ENCODE measurements at places on chromosomes 6 and 20.

DNA sequence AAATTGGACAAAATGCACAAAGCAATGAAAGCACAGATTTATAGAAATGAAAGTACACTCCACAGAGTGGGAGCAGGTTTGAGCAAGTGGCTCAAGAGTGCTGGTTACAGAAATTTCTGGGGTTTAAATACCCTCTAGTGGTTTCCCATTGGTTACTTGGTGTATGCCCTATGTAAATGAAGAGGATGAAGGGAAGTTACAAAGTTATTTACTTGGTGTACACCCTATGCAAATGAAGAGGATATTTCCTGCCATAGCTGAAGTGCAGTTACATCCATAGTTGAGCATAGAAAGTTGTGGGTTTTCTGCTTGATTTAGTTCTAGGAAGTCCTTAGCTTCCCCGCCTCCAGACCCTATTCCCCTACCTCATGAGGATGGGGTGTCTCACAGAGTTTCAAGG is 22.7 kb downstream of the BCAS1 start:
- no peak for DNase-seq

DNA sequence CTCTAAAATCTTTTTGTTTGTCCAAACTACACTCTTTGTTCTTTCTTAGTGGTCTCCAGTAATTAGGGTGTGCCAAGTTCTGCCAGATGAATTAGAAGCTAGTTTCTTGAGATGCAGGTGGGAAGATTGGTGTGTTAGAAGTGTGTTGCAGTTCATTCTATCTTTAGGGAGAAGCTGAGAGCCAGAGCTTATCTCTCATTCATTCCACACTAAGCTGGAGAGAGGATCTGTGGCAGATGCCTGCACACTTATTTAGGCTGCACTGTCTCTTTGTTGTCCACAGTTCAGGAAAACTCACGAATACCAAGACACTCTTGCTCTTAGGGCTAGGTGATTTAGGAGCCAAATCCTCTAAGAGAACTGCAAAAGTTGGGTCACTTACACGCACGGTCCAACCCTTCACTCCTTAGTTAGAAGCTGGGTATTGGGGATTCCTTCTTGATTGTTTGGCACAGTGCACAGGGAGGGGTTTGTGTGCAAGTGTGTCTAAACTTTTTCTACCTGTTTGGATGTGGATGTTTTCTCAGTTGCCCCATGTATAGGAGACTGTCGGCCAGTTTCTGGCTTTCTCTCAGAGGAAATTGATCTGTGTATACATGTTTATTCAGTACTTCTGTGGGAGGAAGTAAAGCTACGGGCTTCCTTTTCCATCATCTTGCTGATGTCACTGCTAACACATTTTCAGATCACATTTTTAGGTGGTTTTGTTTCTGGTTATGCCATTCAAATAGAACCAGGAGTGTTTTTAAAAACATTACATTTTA is 49.5 kb downstream of the SMAP1 start:
- DNase-seq: no peak

- peak; percentile 72 for DNase-seq
These were observed 36.5 kb downstream of the CDH26 start for GRCh38 chr20:59994697-59995122.

DNA sequence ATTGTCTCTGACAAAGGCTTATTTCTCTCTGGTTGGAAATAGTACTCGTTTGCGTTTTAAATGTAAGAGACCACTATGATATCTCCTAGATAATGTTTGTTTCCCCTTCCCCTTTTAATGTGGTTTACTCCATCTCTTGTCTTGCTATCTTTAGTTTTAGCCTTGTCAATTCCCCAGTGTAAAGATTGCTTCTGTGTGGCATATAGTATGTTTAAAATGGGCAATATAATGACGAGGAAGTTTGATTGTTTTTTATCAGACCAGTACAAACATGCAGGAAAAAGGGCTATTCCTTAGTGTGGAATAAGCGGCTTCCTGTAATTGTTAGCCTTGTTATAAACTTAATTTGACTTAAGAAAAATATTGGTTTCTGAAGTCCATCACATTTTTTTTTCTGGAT is 3.1 kb downstream of the QKI start:
- DNase-seq: no peak

DNA sequence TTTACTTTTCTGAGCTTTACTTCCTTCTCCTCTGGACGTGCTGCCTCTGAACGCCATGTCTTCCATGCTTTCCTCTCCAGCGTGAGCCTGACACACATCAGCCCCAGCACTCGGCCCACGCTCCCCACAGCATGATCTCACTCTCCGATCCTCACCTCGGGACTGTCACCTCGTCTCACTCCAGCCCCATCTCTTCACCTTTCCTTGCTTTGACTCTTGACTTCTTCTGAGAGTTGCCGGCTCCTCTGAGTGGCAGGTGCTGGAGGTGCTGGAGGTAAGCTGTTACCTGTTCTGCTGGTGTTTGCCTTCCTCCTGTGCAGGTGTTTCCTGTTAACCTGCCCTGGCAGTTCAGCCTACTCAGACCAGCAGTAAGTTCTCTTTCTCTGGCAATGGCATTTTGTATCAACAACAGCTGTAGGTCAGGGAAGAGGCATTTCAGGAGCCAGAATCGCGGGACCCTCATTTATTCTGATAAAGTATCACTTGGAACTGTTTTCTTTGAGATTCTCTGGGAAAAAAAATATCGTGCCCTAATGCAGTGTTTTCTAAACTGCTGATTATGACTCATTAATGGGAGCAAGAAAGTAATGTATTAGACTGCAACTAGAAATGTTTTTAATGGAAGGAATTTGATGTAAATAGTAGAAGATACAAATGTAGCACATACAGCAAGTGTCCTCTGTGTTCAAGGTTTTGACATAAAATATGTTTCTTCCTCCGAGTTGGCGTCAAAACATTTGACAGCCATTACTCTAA is 106.5 kb downstream of the ARID1B start:
- DNase-seq: peak; percentile 29

DNA sequence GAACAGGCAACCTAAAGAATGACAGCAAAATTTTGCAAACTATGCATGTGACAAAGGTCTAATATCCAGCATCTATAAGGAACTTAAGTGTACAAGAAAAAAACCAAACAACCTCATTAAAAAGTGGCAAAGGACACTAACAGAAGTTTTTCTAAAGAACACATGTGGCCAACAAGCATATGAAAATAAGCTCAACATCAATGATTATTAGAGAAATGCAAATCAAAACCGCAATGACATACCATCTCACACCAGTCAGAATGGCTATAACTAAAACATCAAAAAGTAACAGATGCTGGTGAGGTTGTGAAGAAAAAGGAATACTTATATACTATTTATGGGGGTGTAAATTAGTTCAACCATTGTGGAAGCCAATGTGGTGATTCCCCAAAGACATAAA is 5.5 kb downstream of the RFPL4B start:
- DNase-seq: no peak

DNA sequence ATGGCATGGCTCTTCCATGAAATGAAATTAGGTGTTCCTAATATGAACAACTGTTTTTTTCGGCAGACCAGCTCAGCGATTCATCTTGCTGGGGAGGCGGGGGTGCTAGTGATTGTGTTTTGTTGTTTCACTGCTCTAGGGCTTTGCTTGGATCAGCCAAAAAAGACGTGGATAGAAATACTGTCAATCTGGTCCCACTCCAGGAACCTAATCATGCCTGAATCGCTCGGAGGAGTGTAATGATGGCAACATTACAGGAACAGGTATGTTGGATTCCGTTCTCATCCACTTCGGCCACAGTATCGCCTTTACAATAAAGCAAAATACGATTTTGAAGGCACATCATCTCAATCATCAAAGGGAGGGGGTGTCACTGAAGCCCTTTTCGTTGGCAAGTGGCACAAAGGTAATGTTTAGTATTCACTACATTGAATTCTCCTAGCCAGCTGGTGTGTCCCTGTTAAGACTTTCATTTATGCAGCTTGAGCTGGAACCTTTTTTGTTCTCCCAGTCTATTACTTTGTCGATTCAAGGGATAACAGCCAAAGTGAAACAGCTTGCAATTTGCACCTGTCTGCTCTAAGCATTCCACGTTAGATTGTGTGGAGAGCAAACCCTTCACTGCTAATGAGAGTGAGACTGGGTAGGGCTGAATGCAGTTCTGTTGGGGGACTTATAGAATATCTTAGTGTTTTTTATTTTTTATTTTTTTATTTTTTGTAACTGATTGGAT is 477.7 kb downstream of the TFAP2A start:
- DNase-seq: no peak

GRCh38 chr20:20211274-20211987 is 156.5 kb upstream of the INSM1 start:
- peak; percentile 51 for DNase-seq

- peak; percentile 85 for DNase-seq
These were observed 137.4 kb upstream of the HDAC2 start for GRCh38 chr6:114108119-114109002.

All from hepatocyte (in vitro differentiated cells).